ENCODE measurements at places on chromosomes 16 and 17.

GRCh38 chr16:78931678-78932077, 668.9 kb downstream of the MAF start:
- no peak for DNase-seq

GRCh38 chr17:4560837-4561256, 470 bp upstream of the GGT6 start:
- DNase-seq, result peak; percentile 74

DNA sequence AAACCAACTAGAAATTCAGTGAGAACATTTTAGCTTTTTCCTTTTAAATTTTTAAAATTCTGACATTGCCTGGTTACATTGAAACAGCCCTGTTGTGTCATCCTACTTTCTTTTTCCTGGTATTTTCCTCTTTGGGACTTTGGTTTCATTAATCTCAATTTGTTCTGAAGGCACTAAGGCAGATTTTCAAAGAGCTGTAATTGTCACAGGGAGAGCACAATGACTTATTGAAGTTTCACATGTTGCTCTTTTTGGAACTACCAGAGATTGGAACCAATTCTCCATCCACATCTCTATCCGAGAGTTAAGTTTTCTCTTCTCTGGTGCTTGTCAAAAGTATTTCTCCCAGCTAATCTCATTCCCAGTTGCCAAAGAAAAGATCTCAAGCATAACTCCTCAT, 144.7 kb upstream of the TBX2 start:
- DNase-seq, result no peak

DNA sequence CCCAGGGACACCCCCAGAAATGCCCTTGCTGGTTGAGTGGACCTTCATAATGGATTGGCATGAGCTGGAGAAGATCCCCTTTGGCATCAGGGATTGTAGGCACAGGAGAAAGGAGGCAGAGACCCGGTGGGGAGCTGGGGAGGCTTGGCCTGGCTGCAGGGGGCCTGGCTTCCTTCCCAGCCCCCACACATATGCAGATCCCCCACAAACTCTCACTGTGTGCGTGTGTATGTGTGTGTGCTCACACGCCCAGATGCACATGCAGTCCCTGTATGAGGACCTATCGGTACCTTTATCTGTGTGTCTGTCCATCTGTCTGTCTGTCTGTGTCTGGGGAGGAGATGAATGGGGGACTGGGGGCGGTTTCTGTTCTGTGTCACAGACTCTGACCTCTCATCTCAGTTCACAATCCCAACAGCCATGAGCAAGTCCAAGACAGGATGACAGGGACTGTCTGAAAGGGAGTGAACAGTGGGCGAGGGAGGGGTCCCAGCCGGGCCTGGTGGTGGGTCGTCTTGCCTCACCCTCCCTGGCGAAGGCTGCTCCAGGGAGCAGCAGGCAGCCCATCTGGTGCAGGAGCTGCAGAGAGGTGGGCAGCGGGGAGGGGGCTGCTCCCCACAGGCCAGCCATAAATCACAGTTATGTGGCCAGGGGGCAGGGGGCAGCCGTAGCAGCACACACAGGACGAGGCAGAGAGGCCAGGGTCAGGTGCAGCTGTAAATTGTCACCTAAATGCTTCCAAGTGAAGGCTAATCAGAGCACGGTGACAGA, 46.7 kb upstream of the LHX1 start:
- DNase-seq, result no peak

DNA sequence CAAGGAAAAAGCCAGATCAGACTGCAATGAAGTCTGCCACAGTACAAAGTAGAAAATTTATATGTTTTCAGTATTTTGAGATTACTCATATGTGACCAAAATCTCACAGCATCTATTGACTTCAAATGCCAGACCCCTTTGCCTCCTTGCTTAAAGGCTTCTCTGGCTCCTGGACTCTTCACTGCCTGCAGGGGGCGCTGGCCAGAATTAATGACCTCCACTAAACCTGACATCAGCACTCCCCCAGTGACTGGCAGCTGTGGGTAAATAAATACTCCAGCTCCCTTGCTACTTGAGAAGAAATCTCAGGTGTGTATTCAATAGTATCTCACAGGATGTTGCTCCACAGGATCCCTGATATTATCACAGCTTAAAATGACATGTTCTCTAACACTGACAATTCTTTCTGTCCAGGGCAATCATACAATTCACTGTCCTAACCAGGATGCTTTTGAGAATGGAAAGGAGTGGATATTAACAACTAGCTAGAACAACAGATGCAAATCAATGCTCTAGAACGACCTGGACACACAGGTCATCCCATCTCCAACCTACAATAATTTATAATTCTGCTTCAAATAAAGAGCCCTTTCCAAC, 4.0 kb downstream of the BECN1 start:
- DNase-seq, result peak; percentile 89

DNA sequence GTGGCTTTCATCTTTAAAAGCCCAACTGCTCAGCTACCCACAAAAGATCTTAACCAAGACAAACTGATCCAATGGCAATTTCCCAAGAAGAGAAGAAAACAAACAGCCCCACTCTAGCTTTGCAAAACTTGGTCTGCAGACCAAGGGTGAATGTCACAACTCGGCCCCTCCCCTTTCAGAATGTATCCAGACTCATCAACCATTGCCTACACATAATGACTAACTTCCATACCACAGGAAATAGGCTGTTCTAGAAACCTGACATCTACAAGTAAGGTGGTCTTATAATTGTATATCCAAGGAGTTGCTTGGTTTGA, 16.0 kb downstream of the DCUN1D3 start:
- DNase-seq, result no peak

- DNase-seq, result peak; percentile 90
These were observed at the start of gene KREMEN2 for GRCh38 chr16:2963723-2964474. Gene KREMEN2 (plus strand): TSS chr16:2964275. CDS start chr16:2964521, 246 bp downstream.

GRCh38 chr17:31320241-31320640, 1.2 kb downstream of the EVI2A start:
- no peak for DNase-seq

DNA sequence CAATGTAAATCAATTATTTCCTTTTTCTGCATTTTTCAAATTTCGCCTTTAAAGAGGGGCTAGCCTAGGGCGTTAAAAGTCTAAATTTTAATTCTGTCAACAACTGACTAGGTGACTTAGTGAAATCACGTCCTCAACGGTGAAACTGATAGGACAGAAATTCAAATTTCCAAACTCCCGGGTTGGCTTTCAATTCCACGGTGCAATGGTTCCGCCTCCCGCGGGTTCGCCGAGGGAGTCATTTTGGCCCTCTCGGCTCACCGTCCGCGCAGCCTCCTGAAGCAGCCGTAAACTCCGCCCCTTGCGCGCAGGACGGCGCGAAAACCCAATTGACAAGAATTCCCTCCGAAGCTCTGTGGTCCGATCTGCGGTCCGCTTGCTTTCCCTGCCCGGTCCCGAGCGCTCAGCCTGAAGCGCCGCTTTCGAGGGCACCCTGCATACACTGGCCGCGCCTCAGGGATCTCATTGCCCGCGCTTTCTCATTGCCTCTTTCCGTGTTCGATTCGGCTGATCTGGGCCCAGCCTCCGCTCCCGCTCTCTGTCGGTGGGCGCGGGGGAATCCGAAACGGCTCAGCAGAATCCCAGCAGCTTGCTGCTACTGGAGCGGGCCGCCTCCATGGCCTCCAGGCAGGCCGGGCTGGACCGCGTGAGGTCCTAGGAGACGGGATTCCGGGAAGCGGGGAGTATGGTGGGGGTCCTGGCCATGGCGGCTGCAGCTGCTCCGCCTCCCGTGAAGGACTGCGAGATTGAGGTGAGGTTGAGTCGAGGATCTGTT, at the start of gene ATAD5:
ATAD5 (plus strand) TSS at position 304 of the 775 bp plus-strand sequence; CDS start at position 686, 382 bp downstream.
- DNase-seq, result peak; percentile 92

GRCh38 chr17:81487487-81488275, 24.9 kb downstream of the ACTG1 start:
- peak; percentile 81 for DNase-seq

DNA sequence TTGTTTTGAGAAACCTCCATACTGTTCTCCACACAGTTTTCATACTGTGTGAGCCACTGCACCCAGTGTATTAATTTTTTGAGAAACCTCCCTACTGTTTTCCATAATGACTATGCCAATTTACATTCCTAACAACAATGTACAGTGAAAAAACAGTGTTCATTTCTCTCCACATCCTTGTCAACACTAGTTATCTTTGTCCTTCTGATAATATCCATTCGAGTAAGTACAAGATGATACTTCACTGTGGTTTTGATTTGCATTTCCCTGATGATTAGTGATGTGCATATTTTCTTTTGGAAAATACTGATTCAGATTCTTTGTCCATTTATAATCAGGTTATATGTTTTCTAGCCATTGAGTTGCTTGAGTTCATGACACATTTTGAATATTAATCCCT, 462.0 kb downstream of the CDH11 start:
- no peak for DNase-seq

DNA sequence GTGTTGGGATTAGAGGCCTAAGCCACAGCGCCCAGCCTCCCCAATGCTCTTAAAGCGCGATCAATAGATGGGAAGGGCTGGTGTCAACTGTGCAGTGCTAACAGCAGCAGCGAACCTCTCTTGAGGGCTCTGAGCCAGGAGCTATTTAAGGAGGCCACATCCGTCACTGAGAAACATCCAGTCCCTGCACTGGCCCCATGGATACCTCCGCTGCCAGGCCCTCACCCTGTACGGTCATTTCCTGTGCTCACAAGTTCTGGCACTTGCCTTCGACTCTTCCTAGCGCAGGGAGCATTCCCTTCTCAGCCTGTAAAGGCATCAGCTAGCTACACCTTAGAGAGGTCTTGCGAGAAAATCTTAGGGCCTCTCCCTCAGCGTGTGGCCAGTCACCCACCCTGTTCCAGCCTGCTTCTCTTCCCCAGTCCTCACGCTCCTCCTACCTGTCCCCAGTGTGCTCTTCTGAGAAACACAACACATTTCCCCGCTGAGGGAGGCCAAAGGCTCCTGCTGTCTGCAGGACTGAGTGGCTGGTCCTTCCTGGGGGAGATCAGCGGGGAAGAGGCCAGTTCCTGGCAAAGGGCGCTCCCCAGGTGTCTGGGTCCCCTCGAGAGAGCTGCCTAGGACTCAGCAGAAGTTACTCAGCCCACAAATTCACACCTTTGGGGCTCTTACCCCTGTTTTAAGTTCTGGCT, 28.6 kb downstream of the GTF3C1 start:
- no peak for DNase-seq

GRCh38 chr16:23679986-23680336, 1.3 kb downstream of the PLK1 start:
- no peak for DNase-seq

DNA sequence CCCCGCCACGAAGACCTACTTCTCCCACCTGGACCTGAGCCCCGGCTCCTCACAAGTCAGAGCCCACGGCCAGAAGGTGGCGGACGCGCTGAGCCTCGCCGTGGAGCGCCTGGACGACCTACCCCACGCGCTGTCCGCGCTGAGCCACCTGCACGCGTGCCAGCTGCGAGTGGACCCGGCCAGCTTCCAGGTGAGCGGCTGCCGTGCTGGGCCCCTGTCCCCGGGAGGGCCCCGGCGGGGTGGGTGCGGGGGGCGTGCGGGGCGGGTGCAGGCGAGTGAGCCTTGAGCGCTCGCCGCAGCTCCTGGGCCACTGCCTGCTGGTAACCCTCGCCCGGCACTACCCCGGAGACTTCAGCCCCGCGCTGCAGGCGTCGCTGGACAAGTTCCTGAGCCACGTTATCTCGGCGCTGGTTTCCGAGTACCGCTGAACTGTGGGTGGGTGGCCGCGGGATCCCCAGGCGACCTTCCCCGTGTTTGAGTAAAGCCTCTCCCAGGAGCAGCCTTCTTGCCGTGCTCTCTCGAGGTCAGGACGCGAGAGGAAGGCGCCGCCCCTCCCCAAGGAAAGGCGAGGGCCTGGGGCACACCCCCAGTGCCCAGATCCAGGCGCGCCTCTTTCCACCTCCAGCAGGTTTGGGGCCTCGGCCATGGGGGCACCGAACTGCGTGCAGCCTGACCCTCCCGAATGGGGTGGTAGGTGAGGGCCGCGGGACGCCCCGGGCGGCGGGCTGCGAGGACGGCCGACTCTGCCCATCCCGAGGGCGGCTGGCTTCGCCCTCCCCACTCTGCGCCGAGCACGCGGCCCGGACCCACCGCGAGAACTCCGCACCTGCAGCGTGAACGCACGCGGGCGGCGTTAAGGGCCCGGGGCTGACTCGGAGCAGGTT, 664 bp downstream of the HBQ1 start:
- DNase-seq, result peak; percentile 91

DNA sequence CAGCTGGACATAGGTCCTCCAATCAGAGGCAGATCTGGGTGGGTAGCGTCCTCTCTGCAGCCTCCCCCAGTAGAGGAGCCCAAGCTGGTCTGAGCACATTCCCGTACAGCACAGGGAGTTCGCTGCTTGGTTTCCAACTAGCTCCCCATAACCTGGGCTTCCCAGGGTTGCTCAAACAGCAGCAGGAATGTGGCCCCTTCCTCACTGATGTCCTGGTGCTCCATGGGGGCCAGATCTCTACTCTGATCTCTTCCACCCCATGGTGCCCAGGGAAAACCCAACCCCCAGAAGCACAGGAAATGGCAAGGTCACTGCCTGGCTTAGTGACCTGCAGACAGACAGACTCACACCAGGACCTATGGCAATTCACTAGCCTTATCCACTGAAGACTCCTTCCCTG, 11.1 kb upstream of the MMP2 start:
- DNase-seq, result no peak

DNA sequence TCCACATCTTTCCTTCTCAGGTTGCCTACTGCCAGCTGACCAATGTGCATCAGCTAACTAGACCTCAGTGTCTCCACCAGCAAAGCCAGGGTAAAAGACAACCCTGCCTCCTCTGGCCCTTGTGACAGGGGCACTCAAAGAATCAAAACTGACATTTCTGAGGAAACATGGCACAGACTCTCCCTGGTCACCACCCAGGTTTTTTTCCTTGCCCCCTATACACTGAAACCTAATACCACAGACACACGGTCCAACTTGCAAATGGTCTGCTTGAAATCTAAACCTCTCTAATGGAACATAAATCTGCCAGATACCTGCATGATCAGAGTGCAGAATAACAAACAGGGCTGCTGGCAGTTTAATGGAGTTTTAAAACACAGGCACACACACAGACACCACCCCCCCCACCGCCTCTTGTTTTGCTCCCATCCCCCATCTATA, 19.5 kb upstream of the CORO6 start:
- DNase-seq, result no peak

GRCh38 chr16:5884996-5885395, 787.4 kb upstream of the EEF2KMT start:
- DNase-seq, result no peak

DNA sequence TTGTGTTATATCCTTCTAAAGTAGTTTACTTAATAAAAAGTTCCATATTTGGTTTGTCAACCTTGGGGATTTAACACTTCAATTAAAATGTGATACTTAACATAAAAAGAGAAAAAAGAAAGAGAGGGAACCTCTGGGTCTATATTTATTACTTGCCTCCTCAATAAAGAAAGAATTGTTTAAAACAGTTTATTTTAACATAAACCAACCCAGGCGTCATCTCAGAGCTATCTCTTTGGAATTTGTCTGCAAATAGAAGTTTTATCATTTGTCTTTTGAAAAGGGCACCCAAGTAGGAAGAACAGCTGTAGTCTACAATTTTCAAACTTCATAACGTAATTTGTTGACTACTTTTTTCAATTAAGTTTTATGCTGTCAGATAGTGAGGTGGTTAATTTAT, 364.1 kb downstream of the KCNJ2 start:
- no peak for DNase-seq

Data from H9 (cell line).